Stimulated activated CD4-positive, alpha-beta T cell treated with anti-CD3 and anti-CD28 coated beads, Interleukin-15, amount 100 ng/mL, for 24 hours (primary cell): ENCODE measurements at places on chromosomes 7 and 10.

- DNase-seq, result no peak
These were observed 52.0 kb upstream of the FIGNL1 start for GRCh38 chr7:50502001-50502684.

DNA sequence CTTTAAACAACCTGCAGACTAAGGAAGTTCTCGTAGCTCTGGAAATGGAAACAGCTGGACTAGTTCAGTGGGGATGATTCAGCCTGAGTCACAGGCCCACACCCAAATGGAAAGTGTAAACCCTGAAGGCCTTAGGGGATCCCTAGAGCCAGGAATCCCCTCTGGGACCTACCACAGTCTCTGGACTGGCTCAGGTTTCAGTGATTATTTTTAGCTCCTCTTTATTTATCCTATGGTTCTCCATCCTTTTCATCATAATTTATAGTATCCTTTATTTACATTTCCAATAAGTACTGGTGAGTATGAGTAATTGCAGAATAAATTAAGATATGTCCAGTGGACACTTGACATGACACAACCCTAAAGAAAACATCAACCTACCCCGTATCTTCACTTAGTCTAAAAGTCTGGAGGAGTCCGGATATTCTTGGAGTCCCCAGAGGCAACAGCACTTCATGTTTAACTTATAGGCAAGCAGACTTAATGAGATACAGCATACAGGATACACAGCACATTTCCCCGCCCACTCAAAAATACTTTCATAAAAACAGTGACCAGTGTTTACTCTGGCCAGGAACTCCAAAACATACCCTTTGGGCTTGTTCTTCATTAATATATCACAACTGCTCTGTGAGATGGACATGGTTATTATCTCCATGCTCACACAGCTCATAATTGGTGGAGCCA lies 28.4 kb upstream of the SEMA3E start:
- no peak for DNase-seq

DNA sequence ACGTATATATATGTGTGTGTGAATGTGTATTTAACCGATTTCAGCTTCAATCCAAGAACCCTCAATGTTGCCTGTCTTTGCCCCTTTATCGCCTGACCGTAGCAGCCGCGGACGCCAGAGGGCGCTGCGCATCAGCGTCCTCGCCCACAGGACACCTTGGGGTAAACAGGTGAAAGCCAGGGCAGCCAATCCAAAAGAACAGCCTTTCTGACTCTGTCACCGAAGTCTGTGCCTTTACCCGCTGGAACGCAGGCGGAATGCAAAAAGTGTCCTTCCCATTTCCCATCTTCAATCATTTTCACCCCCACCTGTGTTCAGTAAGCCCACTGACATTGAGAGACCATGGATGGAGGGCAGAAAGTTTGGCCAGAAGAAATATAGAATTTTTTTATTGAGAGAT lies 3.6 kb downstream of the NXPH1 start:
- peak; percentile 67 for DNase-seq

GRCh38 chr10:4931587-4931986 lies 31.6 kb upstream of the AKR1C1 start:
- no peak for DNase-seq

DNA sequence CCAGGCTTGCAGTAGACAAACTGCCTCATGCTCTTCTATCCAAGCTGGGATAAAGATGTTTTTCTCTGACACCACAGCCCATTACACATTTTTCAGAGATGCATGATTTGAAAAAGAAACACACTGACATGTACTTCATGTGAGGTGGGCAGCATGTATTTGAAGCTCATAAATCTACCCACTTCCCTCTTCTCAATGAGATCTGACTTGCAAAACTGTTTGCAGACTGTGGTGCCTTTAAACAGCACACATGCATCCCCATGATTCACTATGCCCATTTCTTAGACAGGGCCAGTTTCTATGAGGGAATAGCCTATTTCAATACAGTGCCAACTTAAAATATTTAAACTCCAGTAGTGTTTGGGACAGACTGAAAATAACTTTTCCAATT lies 109.8 kb downstream of the GLI3 start:
- DNase-seq, result no peak

DNA sequence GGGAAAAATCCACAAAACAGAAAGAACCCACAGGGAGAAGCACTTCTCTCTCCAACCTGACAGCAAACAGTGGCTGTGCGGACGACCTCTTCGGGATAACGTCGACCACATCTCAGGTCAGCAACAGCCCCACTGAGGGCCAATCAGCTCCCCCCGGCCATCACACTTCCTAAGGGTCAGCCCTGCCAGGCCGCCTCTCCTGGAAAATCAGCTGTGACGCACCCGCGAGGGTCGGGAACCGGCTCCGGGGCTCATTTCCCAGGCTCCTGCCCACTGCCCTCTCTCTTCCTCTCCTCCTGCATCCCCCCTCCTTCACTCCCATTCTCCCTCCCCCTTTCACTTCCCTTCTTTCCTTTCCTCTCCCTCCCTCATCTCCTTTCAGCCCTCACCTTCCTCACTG lies 118.3 kb downstream of the DIP2C start:
- DNase-seq, result no peak

DNA sequence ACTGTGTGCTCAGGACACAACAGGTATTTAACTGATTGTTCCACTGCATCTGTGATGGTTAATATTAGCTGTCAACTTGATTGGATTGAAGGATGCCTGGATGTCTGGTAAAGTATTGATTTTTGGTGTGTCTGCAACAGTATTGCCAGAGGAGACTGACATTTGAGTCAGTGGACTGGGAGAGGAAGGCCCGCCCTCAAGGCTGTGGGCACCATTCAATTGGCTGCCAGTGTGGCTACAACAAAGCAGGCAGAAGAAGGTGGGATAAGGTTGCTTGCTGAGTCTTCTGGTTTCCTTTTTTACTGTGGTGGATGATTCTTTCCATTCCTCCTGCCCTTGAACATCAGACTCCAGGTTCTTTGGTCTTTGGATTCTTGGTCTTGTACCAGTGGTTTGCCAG lies 137.1 kb upstream of the FAM13C start:
- DNase-seq, result no peak

DNA sequence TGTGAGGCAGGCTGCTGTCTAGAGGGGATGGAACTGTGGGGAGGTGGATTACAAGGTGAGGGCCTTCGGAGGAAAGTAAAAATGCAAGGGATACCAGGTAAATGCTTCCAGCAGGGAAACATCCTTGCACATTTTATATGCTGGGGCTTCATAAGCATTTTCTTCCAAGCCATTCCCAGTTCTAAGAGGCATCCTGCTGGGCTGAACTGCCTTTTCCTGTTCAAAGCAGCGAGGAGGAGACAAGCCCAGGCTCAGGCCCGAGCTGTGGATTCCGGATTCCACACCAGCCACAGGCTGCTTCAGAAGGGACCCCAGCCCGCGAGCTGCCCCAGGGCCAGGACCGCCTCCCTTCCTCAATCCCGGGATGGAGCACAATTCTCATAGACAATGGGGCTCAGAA lies 249.7 kb downstream of the TNS3 start:
- no peak for DNase-seq

- DNase-seq, result no peak
These were observed 25.8 kb downstream of the DOCK1 start for GRCh38 chr10:126930883-126931503.

DNA sequence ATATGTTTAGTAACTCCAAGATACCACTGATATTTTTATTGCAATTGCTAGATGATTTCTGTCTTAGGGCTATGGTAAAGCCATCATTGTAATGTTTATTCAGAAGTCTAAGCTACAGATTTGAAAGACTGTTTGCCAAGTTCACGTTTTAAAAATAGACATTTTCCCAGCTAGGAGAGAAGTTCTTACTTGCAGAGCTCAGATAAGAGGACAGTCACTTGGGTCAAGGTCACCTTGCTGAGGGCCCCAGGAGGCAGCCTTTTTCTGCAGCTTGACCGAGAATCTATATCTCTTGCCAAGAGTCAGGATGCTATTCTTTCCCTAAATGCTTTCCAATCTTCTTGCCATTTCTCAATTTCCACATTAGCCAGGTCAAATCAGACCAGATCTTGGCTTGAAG lies 1011.2 kb downstream of the KCNMA1 start:
- DNase-seq, result no peak

GRCh38 chr7:93921607-93922566 lies at the start of gene GNG11:
Gene GNG11 (plus strand): TSS chr7:93921735. CDS start chr7:93922138, 403 bp downstream.
- DNase-seq, result peak; percentile 54

- DNase-seq, result no peak
These were observed 16.9 kb upstream of the GPR146 start for GRCh38 chr7:1027242-1028043.

DNA sequence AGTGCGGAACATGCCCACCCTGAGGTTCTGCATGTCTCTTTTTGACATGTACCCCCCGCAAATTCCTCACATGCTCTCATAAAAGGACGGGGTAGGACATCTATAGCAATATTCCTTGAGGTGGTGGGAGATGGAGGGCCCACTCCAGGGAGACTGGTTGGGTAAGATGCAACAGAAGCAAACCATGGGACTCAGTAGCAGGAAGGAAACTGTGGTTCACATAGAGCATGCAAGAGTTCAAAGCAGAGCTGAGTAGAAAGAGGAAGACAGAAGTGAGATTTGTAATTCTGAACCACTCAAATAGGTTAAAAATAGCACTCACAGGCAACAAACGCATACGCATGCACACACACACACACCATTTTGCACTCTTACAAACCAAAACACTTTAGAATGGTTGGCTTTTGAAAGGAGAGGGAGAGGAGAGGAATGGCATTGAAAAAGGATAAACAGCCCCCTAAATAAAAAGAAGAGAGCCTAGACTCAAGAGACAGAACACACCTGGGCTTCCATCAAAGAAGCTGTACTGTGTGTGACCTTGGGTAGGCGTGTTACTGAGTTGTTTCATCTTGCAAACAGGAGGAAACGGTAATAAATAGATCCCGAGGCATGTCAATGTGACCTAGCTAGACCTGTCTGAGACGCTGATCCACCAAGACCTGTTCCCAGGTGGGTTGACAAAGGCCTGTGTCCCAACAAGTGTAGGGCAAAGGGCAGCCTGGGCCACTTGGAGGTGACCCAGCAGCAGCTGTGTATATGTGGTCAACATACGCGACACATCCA lies 77.6 kb upstream of the LRRC4 start:
- DNase-seq, result no peak

GRCh38 chr7:40297741-40298311 lies 163.0 kb downstream of the SUGCT start:
- no peak for DNase-seq

DNA sequence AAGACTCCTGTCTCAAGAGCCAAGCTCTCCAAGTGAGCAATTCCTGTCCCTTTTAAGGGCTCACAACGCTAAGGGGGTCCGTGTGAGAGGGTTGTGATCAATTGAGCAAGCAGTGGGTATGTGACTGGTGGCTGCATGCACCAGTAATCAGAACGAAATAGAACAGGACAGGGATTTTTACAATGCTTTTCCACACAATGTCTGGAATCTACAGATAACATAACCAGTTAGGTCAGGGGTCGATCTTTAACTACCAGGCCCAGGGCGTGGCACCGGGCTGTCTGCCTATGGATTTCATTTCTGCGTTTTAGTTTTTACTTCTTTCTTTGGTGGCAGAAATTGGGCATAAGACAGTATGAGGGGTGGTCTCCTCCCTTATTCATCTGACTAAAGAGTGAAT lies 54.9 kb upstream of the SP4 start:
- no peak for DNase-seq

DNA sequence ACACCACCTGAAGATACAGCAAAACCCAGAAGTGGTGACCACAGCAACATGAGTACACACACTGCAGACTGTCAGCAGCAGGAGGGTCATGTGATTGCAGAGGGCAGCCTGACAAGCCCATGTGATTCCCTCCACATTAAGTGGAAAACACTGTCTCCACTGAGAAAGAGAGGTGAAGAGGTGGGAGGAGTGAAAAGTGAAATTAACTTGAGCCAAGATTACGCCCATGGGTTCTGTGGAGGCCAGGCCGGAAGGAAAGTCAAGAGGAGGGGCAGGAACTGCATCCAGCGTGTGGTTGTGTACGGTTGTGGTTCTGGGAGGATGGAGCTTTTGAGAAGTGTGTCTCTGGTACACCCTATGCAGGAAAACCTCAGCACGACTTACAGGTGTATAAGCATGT lies 138.5 kb downstream of the PLXNA4 start:
- peak; percentile 27 for DNase-seq

DNA sequence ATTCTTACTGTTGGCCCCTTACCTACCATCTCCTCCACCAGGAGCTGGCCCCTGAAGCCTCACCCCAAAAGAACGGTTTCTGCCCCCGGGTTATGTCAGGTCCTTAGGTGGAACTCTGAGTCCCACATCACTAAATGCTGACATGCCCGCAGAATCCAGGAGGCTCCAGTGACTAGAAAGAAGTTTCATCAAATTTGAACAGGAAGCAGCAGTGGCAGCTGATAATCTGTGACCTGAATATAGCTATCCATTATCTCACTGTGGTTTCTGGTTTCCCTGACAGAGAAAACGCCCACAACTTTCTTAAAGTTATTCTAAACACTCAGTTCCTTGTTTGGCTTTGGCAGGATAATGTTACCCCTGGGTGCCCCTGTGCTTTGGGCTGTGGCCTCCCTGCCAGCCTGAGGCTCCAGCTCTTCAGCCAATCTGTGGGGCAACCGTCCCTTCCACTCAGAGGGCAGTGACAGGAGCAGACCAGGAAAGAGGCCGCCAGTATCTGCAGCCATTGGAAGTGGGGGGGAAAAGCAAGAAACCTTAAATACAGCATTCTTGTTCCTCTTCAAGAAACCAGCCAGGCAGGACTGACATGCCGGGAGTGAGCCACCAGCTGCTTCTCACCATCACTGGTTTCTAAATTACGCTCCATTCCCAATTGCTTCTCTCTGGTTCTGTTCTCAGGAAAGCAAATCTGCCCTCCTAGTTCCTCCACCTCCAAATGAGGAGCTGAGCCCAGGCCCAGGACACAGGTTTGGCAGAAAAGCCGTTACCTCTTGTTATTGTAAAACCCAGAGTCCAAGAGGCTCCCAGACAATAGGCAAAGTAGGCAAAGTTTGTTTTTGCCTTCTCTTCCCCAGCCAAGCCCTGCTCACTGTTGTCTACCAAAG lies 41.2 kb upstream of the VCL start:
- DNase-seq, result peak; percentile 38

GRCh38 chr7:27046854-27047549 lies 48.8 kb downstream of the HOXA1 start:
- no peak for DNase-seq

GRCh38 chr7:157361537-157361936 lies 24.7 kb downstream of the DNAJB6 start:
- no peak for DNase-seq

DNA sequence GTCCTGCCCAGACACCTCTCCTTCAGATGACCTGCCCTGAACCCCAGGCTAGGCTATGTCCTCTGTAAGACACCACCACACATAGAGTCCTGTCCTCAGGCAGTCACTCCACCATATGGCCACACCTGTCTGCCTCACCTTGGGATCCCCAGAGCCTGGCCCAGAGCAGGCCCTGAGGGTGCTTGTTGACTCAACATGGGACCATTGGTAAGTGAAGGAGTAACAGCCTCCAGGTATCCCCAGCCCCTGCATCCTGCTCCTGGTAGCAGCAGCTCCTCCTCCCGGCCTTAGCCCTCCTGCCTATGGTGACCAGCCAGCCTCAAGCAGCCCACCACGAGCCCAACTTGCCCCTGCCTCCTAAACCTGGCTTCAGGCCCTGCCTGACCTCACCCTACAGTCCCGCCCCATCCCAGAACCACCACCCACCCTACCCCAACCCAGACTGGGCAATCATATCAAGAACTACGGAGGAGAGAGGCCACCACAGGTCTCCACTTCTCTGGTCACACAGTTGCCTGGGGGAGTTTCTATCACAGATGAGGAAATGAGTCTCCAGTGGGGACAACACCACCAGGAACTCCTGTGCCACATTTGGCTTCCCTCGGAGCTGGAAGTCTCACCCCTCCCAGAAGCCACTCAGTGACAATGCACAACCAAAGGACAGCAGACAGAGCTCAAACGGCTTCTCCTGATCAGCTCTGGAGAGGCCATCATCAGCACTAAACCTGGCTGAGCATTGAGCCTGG lies 136.6 kb downstream of the GRID1 start:
- DNase-seq, result no peak

GRCh38 chr7:155405399-155406318 lies 52.3 kb upstream of the EN2 start:
- DNase-seq, result no peak
